ENCODE measurements at places on chromosomes 12 and 14. TPM values are rescaled to one million over a fixed set of nuclear protein-coding genes. Genes with fewer than 3 reads are reported as not detected.

- no peak for DNase-seq
Observed at GRCh38 chr14:59753512-59753911, 117.1 kb downstream of the RTN1 start.

GRCh38 chr12:103841690-103842584, 903 bp upstream of the NT5DC3 start:
- DNase-seq: peak; percentile 62

GRCh38 chr12:117059156-117059555, 40.1 kb downstream of the TESC start:
- no peak for DNase-seq

DNA sequence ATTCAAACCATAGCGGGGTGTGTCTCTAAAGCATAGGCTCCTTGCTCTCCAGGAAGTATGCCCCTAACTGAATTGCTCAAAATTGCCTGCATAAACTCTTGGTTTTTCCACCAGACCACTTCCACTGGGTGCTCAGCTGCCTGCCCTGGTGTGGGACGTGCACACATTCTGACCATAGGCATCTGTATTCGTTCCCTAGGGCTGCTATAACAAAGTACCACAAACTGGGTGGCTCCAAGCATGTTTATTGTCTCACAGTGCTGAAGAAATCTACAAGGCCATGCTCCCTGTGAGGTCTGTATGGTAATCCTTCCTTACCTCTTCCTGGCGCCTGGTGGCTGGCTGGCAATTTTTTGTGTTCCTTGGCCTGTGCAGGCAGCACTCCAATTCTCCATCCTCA, 16.4 kb upstream of the GALNT6 start:
- no peak for DNase-seq

FAM186B gene
- total RNA-seq: 0.41 TPM

TRHDE gene
- total RNA-seq: not detected

VASH1 gene
- total RNA-seq: 1.7 TPM
